C1 segment of cervical spinal cord (tissue), 14 donors: ENCODE measurements at places on chromosomes 3 and 15.

DNA sequence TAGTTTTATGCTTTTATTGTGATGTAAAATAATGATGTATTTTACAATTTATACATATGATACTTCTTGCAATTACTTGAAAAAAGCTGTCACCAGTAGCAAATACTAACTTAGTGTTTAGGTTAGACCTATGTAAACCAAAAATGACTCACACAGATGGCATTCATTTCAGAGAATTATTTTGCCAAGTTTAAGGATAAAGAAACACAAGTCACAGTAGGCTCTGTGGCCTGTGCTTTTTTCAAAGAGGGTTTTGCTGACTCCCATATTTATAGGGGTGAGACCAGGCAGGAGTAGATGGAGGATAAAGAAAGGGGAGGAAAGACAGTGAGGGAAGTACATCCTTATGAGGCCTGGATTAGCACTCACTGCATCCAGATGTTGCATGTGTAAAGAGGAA, 356.6 kb upstream of the NPAP1 start:
- DNase-seq: no peak

GRCh38 chr15:75801859-75802593, 41.2 kb upstream of the UBE2Q2 start:
- DNase-seq: peak; percentile 16

- no peak for DNase-seq
Observed at GRCh38 chr3:128870347-128870746, 9.1 kb upstream of the ACAD9 start.

- DNase-seq: no peak
Observed at GRCh38 chr3:65676580-65676979, 362.1 kb downstream of the MAGI1 start.

DNA sequence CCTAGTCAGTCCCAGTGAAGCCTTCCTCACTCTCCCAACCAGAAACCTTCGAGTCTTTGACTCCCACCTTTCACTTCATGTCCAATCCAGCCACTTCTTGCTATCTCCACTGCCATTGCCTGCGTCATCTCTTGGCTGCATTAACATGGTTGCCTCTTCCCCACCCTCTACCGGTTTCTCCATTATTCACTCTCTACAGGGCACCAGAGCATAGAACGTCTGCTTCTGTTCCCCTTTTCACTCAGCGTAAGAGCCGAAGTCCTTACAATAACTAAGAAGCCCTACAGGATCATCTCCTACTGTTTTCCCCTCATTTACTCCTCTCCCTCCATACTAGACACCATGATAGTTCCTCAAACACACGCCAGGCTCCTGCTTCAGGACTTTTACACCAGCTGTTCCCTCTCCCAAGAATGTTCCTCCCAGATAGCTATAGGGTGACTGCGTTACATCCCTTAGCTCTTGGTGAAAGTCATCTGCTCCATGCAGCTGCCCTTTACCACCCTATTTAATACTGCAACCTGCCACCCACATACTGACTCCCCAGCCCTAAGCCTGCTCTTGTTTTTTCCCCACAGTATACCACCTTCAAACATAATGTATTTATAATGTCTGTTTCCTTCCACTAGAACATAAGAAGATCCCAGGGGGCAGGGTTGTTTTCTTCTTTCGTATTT, 30.9 kb downstream of the RCN2 start:
- no peak for DNase-seq

- DNase-seq: no peak
Observed at GRCh38 chr15:27990521-27991515, 108.3 kb downstream of the OCA2 start.

DNA sequence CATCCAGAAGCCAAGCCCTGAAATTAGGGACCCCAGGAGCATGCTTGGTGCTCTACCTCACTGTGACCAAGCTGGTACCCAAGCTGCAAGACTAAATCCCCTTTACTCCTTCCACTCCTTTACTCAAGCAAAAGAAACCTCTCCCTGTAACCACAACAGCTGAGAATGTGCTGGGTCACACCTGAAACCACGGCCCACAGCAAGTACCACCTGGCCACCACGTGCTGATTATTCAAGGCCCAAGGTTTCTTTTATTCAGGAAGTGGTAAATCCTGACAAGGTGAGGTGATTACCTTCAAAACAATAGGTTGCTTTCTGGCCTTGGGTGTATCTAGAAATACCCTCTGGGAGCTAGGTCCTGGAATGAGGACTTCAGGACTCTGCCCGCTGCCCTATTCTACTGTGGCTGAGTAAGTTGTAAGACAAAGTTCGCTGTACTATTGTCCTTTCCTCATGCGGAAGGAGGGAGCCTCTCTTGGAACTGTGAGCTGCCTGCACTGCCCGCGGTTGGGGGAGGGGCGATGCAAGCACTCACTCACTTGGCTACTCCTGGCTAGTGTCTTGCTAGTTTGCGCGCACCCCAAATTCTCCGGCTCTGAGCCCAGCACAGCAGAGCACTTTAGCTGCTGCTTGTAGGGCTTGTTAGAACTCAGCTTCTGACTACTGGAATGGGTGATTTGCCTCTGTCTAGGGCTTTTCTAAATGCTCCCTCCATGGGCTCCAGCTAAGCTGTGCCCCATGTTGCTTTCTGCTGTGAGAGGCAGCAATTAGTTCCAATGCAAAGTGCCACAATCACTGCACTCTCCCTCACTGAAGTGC, 487.1 kb upstream of the CNTN3 start:
- no peak for DNase-seq

- no peak for DNase-seq
Observed at GRCh38 chr15:79904271-79904670, 7.5 kb upstream of the MTHFS start.

- DNase-seq: no peak
Observed at GRCh38 chr15:45611305-45611704, 23.5 kb upstream of the SQOR start.

GRCh38 chr3:171966533-171967136, 72.7 kb upstream of the FNDC3B start:
- no peak for DNase-seq

DNA sequence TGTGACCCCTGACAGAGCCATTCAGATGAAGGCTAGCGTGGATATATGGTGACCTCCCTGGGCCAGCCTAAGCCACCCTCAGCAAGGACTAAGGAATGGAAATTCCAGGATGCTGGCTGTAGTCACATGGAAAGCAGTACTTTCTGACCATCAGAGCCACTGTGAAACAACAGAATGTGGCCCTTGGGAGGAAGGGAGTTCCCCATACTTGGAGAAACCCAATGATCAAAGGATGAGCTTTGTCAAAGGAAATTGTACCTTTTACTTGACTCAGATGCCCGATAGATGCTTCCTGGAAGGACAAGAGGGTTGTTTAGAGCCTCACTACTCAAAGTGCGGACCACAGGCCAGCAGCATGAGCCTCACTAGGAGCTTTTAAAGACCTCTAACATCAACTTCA, 484.5 kb upstream of the PROK2 start:
- DNase-seq: no peak

GRCh38 chr3:126912027-126912422, 70.9 kb upstream of the PLXNA1 start:
- no peak for DNase-seq
